ENCODE measurements at places on chromosomes 12 and 14.

GRCh38 chr12:3692616-3693365 is 60.1 kb downstream of the CRACR2A start:
- DNase-seq, result no peak

DNA sequence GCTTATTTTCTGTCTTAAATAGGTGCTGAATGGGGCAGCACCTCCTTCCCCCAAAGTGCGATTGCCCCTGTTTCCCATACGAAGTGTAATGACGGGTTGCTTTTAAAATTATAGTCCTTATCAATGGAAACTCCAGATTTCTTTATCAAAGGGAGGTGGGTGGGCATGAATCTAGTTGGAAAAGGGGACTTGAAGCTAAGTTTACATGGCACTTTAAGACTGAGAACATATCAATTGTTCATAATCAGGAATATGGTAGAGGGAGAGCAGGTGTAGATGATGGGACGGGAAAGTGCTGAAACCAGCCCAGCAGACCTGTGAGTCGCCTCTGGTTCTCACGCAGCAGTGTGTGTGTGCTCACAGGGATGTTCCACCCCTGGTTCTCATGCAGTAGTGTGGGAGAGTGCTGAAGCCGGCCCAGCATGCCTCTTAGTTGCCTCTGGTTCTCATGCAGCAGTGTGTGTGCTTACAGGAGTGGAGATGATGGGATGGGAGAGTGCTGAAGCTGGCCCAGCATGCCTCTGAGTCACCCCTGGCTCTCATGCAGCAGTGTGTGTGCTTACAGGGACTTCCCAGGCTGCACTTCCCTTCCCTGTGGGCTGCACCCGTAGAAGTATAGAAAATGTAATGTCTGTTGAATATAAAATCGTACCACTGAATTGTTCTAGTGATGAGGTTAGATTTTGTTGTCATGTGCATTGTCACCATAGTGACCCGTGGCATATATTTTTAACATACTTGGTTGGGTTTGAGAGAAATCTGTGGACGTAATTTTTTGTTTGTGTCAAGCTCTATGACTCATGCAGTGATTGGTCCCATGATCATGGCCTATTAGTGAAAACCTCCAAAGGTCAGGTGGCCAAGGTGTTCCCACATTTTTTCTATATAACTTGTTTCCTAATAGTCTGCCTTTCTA is 51.6 kb downstream of the GPATCH2L start:
- no peak for DNase-seq

DNA sequence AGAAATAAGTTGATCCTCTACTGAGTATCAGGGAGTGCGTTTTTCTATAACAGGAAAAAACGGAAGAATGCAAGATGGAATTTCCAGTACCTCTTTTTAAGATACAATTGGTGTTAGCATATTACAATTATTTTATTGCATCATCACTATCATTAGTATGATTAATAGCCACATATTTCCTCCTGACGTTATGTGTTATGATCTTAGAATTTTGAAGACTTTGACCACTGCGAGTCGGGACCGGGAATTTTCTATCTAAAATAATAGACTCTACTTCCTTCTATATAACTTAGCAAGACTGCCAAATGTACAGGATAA is 679 bp upstream of the SAV1 start:
- no peak for DNase-seq

DNA sequence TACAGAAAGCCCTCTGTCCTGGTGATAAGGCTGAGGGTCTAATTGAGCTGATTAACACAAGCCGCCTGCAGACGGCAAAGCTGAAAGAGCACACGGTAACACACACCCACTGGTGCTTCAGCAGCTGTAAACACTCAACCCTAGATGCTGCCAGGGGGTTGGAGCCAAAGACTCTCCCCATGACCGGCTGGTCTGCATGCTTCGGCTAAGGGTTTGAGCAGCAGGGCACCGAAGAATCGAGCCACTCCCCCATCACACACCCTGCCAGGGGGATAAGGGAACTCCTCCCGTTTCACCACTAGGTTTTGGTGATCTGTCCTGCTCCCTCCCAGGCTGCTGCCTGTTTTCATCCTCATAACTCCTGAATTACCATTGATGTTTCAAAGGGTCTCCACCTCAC is 141.0 kb upstream of the OVCH1 start:
- DNase-seq, result no peak

DNA sequence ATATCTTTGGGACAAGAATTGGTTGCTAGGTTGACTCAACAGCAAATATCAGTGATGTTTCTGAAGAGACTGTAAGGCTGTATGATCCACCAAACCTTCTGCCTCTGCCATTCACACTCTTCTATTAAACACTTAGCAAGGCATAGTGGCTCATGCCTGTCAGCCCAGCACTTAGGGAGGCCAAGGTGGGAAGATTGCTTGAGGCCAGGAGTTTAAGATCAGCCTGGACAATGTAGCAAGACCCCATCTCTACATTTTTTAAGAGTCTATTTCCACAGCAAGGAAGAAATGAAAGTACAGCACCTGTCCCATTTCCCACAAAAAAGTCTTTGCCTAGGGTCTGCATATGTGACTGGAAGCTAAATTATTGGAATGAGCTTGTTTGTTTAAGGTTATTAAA is 7.8 kb downstream of the ARG2 start:
- DNase-seq, result no peak

- no peak for DNase-seq
These were observed 46.9 kb upstream of the CAND1 start for GRCh38 chr12:67222302-67222701.

DNA sequence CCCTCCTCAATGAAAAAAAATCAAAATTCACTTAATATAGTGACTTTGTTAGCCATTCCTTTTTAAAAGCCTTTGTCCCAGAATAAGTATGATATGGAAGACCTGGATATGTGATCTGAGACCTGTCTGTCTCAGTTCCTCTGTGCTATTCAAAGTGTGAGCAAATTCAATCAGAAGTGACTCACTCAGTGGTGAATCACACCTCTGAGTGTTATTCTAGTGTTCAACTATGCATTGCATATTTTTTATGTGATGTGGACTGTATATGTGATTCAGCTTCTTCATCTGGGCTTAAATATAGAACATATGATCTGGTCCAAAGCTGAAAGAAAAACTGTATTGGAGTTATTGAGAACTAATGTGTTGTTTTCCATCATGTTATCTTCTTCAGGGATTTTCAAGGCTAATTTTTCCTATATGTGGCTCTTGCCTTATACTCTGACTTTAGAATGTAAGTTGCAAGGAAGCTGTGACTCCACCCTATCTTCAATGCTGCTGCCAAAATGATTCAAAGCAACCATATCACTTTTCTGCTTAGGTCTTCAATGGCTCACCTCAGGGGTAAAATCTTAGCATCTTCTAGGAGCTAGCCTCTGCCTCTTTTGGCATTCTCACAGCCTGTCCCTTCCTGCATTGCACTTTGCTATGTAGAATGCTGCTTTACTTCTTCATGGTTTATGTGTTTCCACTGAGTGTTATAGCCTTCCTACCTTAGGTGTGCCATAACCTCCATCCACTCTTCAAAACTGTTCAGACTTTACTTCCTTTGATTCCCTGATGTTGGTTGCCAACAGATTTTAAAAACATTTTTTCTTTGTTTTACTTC is 169.8 kb downstream of the OTOGL start:
- DNase-seq, result no peak

DNA sequence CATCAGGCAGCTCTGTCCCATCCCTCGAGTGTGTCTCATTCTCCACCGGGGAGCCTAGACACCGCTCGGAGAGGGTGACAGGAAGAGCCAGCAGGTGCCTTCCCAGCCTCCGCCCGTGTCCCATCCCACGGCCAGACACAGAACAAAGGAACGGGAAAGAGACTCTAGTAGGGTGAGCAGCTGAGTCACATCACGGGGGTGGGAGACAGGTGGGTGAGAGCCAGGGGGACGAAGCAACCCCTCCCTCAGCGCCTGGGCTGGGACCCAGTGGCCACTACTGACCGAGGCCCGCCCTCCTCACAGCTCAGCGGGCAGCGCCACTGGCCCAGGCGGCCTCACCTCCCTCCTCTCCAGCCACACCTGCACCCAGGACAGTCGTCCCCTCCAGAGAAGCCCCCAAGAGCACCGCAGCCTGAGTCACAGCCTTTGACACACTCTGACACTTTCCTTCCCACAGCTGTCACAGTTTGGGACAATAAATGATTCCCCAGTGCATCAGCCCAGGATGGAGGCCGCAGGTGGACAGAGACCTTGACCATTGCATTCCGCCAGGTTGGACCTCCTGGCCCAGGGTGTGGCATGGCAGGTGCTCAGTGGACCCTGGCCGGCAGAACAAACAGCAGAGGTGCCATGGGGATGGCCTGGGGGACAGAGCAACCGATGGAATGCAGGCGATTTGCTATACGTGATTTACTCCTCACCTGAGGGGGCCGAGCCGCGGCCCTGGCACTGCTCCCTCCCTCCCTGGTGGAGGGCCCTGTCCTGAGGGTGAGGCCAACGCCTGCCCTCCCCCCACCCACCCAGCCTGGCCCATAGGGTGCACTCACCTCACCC is 45.4 kb upstream of the GALNT9 start:
- no peak for DNase-seq

DNA sequence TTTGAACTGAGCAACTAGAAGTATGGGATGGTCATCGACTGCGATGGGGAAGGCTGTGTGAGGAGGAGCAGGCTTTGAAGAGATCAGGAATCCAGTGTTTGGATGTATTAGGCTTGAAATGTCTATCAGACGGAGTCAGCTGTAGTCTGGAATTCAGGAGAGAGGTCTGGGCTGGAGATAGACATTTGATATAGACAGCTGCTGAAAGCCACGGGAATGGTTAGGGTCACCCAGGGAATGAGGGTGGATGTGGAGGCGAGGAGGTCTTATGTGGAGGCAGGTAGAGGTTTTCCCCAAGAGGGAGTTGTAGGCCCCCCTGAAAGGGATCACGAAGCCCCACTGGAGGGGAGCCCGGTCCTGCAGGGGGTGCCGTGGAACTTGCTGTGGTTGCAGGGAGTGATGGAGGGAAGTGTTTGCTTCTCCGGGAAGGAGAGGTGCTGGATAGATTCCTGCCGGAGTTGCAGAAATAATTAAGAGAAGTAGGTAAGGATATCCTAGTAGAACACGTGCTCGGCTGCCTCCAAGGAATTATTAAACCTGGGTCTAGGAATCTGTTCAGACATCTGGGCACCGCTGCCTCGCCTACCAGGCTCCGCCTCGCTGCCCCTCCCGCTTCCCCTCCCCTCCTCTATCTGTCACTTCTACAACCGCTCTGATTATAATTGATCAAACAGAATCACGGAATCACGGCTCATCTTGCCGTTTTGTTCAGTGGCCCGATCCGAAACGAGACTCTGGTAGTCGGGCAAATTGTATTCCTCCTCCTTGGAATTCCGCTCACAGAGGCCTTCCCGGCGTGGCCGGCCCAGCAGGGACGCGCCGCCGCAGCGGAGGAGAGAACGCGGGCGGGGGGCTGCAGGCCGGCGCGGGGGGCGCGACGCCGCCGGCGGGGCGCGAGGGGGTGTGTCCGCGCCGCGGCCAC is 826 bp upstream of the CACNA1C start:
- no peak for DNase-seq

GRCh38 chr14:99644723-99645544 is at the start of gene HHIPL1:
TSS of gene HHIPL1 (plus strand) at chr14:99645129. CDS start at chr14:99645208, 79 bp downstream.
- DNase-seq, result peak; percentile 58

GRCh38 chr12:47707905-47708543 is 2.2 kb upstream of the RPAP3 start:
- DNase-seq, result no peak

GRCh38 chr14:70935135-70935534 is 27.9 kb downstream of the PCNX1 start:
- no peak for DNase-seq

DNA sequence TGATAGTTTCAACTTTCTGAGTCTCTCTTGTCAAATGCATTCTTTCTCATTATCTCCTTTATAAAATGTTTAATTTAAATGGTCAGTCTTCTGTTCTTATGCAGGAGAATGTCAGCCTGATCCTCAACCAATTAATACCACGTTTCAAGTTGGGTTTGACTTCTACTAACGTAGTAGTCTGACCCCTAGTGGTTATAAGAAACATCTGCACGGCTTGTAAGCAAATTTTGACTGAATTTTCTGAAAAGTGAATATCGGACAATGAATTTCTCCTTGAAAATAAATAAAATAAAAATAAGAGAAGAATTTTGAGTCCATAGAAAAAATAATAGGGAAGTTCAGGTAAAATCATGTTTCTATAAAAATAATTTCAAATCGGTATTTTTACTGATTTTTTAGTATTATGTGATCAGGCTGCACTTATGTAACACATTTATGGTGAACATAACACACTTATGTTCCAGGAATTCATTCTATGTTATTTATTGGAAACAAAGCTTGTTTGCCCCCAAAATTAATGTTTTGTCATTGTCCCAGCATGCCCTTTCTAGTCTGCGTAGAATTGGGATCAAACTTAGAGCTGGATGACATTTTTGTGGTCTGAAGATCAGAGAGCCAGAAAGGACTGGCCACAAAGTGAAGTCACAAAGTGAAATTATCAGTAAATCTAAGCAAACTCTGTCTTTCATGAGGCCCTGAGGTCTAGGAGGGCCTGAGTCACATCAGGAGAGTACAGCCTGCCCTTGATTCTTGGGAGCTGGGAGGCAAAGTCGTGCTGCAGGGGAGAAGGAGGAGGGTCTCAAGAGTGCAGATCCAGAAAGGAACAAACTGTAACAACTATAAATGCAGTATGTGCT is 101.2 kb upstream of the STXBP6 start:
- DNase-seq, result peak; percentile 22

GRCh38 chr12:10960211-10960610 is 21.1 kb upstream of the TAS2R14 start:
- no peak for DNase-seq

DNA sequence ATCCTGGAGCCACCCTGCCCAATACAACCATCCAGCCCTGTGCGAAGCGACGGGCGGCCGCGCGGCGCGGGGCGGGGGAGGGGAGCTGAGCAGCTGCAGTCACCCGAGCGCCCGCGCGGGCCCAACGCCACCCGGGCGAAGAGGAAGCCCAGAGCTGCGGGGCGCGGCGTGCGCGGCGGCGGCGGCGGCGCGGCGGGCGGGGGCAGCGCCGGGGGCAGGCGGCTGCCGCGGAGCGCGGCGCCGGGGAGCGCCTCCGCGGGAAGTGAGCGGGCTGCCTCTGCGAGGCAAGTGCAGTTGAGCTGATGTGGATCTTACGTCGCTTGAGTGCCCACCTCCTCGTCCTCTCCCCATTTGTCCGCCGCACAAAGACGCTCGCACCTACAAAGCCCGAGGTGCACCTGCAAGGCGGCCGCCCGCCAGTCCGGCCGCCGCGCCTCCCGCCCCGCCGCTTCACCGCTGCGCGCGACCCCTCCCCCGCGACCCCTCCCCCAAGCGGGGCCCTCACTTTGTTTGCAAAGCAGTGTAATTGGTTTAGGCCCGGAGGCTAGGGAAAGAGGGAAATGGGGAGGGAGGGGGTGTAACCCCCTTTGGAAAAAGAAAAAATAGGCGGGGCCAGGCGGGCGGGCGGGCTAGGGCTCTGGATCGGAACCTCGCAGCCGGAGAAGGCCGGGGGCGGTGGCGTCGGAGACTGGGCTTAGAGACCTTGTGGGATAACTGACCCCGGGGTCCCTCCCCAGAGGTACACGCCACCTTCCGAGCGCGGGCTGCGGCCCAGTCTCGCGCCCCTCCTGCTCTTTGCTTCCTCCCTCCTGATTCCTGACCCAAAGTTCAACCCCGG is at the start of the genes FOXA1 and TTC6:
Gene FOXA1 (minus strand): TSS at position 279 of the 838 bp plus-strand sequence. CDS start 277 bp downstream, at position 2.
Gene TTC6 (plus strand): TSS at position 659 of the 838 bp plus-strand sequence. CDS start 26,436 bp downstream, outside the sequence.
- peak; percentile 69 for DNase-seq

GRCh38 chr12:63403256-63403655 is 252.3 kb upstream of the AVPR1A start:
- no peak for DNase-seq
